ENCODE measurements at places on chromosomes 12 and 14. TPM values are rescaled to one million over a fixed set of nuclear protein-coding genes. Genes with fewer than 3 reads are reported as not detected.
A peak's percentile ranks its signal among the peaks of the same experiment; 100 is the strongest.

DNA sequence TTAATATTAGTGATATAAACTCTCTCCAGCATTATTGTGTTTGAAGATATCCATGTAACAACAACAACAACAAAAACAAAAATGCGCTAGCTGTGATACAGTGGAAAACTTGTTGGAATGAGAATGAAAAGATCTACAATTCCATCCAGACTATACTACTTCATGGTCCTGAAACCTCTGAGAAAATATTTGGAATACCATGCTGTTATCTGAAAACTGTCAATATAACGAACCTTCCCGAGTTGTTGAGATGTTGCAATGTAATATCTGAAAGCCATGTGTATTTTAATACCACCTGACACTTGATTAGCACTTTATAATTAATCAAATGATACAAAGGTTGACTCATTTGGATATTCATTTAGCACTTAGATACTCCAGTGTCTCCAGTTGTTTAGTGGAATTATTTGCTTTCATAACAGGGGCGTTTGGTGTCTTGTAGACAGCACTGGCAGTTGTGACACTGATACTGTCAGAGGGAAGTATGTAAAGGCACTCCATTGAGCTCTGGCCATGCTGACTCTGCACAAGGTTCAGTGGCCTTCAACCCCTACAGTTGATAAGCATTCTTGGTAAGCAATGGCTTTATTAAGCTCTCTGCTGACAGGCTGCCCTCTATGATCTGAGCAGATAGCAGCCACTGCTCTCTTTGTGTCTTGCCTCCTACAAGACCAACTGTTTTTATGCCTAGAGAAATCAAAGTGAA lies 447.1 kb upstream of the SEL1L start:
- DNase-seq = no peak
- no peak overlapping the region for H3K4me3 ChIP-seq
- no peaks in the 10 kb centered on the region for H3K4me1 ChIP-seq
- no peaks in the 10 kb centered on the region for H3K36me3 ChIP-seq
- no peaks in the 10 kb centered on the region for H3K27me3 ChIP-seq
- no peak overlapping the region for H3K27ac ChIP-seq

DNA sequence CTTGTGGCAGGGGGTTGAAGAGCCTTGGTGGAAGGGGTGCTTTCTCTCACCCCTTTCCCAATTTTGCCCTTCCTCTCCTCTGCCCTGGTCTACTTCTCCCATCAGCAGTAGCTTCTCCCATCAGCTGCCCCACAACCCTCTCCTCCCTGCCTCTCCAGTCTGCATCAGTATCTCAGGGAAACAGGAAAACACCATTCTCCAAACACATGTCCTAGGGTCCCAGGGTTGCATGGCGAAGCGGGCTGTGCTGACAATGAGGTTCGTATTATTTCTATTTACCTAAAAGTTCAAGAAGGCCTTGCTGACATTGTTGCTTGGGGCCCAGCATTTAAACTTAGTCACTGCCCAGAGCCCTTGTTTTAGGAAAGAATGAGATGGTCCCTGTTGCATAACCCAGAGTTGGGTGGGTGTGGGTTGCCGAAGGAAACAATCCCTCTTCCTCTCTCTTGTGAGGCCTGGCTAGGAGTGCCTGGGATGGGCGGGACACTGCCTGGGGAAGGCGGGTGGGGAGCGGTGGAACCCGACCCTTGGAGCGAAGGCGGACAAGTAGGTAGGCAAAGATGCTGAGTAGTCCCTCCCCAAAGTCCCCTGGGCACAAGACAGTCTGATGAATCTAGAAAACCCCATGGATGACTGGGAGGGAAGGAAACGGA lies 1.3 kb upstream of the IGFBP6 start:
- peak; percentile 92 for DNase-seq
- no peaks in the 10 kb centered on the region for H3K36me3 ChIP-seq
- no peaks in the 10 kb centered on the region for H3K4me1 ChIP-seq
- no peaks in the 10 kb centered on the region for H3K27me3 ChIP-seq

DNA sequence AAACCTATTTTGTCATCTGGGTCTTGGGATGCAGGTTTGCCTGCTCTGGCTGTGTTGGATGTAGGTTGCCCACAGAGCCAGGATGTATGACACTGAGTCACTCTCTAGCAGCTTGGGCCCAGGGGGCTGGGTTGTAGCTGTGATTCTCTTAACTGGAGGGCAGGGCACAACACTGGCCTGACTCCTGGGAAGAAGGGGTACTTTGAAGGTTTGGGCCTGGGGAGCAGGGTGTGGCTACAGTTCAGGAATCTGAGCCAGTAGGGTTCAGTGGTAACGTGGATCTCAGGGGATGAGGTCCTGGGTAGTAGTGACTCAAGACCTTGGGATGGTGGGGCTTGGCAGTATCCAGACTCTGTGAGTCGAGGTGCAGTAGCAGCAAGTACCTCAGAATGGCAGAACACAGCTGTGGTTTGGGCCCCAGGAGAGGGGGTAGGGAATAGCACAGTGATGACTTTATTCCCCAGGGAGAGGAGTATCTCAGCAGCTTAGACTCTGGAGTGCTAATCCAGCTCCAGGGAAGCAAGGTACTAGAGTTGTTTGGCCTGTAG lies 25.7 kb downstream of the TBC1D15 start:
- H3K27ac ChIP-seq = no peak overlapping the region
- no peaks in the 10 kb centered on the region for H3K4me1 ChIP-seq
- no peak overlapping the region for H3K4me3 ChIP-seq

DNA sequence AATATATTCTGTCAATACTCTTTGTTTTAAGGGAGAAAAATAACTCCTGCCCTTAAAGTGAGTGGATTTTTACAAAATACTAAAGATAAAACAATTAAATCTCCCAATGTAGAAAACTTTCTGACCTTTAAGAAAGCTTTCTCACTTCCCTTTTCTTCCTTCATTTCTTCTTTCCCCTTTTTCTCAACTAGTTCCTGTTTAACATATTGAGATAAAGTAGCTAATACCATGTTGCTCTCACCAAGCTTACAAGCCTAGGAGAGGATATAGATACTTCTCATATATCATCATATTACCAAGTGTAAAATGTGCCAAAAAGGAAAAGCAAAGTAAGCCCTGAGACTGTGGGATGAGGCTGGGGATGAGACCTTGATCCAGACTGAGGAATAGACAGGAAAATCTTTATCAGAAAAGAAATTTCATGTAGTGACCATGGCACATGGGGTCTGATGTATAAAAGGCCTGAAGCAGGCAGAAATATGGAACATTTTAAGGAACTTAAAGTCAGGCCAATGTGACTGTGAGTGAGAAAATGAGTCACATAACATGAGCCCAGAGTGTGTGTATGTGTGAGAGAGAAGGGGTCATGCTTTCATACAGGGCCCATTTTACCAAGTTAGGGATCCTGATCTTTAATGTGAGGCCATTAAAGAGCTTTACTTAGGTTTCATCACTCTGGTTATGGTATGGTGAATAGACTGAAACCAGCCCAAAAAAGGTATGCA lies 1.6 kb upstream of the RPL10L start:
- H3K27me3 ChIP-seq = no peaks in the 10 kb centered on the region
- DNase-seq = no peak
- H3K36me3 ChIP-seq = no peaks in the 10 kb centered on the region
- H3K27ac ChIP-seq = no peak overlapping the region
- no peaks in the 10 kb centered on the region for H3K4me1 ChIP-seq

- H3K27me3 ChIP-seq = no peaks in the 10 kb centered on the region
- no peak for DNase-seq
- H3K4me1 ChIP-seq = no peaks in the 10 kb centered on the region
- no peak overlapping the region for H3K4me3 ChIP-seq
Measured at GRCh38 chr12:91947459-91947858, 198.2 kb downstream of the BTG1 start.

- H3K4me3 ChIP-seq = no peak overlapping the region
- H3K27me3 ChIP-seq = peaks cover 1% of the 10 kb centered on the region
- no peaks in the 10 kb centered on the region for H3K4me1 ChIP-seq
Measured at GRCh38 chr12:17588968-17589367, 501.0 kb downstream of the RERGL start.

GRCh38 chr14:74892745-74893144 lies 11.0 kb downstream of the DLST start:
- no peak for DNase-seq
- H3K36me3 ChIP-seq = peaks cover 12% of the 10 kb centered on the region
- H3K4me3 ChIP-seq = no peak overlapping the region

DNA sequence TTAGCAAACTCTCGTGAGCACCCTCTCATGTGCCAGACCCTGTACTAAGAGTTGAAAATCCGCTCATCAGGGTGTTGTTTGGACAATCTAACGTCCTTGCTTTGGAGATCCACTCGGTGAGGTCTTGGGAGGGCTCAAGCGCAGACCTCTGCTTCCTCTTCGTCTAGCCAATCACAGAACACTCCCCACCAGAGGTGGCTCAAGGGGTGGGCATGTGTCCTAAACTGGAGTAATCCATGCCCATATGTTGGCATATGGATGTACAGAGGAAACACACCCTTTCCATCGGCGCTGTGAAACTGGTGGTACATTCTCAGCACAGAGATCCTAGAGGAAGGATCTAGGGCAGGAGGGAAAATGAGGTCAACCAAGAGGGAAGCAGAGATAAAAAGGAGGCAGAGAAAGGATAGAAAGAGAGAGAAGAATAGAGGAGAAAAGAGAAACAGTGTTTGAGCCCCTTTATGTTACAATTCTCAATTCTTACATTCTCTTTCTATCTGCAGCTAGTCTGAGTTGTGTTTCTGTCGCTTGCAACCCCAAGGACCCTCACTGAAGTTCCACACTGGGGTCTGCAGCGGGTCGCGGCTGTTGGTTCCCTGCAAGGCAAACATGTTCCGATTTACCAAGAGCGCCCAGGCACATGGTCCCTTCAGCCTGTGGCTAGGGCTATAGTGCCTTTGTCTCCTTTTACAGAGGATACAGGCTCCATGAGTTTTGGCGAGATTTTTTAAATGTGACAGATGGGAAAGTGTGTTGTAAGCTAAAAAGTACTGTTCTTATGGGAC lies 40.5 kb downstream of the DLK1 start:
- H3K4me1 ChIP-seq = no peaks in the 10 kb centered on the region
- no peaks in the 10 kb centered on the region for H3K36me3 ChIP-seq
- no peak overlapping the region for H3K4me3 ChIP-seq
- no peaks in the 10 kb centered on the region for H3K27me3 ChIP-seq
- no peak overlapping the region for H3K27ac ChIP-seq
- DNase-seq = no peak

GRCh38 chr12:131643631-131644452 lies 67.0 kb upstream of the SFSWAP start:
- no peak overlapping the region for H3K27ac ChIP-seq
- H3K36me3 ChIP-seq = no peaks in the 10 kb centered on the region
- H3K4me3 ChIP-seq = no peak overlapping the region
- no peak for DNase-seq

DNA sequence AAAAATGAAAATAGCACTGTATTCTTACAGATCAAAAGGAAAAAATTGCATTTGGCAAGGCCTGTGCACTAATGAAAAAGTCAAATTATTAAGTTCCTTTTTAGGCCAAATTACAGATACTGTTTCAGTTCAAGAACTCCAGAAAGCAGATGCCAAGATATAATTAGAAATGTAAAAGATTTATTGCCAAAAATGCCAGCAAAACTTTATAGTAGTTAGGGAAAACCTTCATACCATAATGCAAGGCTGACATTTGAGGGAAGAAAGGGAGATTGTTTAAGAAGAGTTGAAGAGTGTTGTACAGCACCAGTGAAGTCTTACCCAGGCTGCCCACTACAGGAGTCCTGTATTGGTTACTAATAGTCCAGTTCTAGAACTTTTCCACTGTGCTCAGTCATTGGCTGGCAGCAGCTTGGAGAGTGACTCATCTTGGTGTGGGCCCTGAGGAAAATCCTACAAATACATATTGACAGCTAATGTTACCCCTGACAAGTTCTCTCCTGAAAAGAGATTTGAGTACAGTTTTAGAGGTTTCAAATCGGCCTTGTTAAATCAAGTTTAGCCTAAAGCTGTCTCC lies 600.4 kb downstream of the C12orf50 start:
- no peak overlapping the region for H3K4me3 ChIP-seq
- peak overlapping the region; percentile 6 for H3K27ac ChIP-seq
- H3K4me1 ChIP-seq = peaks cover 2% of the 10 kb centered on the region
- no peaks in the 10 kb centered on the region for H3K36me3 ChIP-seq
- H3K27me3 ChIP-seq = no peaks in the 10 kb centered on the region

GRCh38 chr12:68868043-68868790 lies 60.2 kb downstream of the MDM2 start:
- H3K27ac ChIP-seq = no peak overlapping the region
- no peaks in the 10 kb centered on the region for H3K36me3 ChIP-seq
- H3K4me1 ChIP-seq = no peaks in the 10 kb centered on the region
- no peaks in the 10 kb centered on the region for H3K27me3 ChIP-seq
- no peak for DNase-seq

DNA sequence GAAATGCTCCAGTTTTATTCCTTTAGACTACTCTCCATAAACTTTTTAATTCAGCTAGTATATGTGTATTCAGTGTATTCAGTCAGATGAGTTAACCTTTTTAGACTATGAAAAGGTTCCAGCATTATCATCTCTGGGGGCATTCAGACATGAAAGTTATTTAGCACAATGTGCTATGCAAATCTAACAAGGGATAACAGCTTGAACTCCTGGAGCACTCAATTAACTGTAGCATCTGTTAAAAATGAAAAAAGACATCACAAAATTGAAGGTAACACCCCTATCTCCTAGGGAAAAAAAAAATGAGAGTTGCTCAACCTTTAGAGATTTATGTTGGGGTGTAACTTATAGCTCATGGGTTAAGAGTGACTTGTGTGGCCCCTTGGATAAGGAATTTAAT lies 211.5 kb downstream of the PHLDA1 start:
- no peaks in the 10 kb centered on the region for H3K36me3 ChIP-seq
- H3K27me3 ChIP-seq = no peaks in the 10 kb centered on the region
- H3K4me1 ChIP-seq = peaks cover 4% of the 10 kb centered on the region
- DNase-seq = no peak

DNA sequence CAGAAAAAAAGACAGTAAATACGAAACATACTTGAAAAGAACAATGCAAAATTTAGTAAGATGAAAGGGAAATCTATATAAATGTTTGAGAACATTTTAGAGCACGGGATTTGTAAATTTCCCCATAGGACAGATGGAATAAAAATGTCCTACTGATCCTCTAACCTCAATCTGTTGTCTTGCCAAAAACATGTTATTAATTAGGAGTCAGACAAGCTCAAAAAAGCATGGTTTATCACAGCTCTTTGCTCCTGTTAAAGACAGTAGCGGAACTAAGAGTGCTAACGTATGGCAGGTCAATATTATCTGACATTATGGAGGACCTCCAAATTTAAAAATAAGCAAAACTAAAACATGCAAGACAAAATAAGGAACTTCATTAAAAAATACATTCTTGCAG lies 12.9 kb downstream of the GMFB start:
- H3K4me3 ChIP-seq = no peak overlapping the region
- no peaks in the 10 kb centered on the region for H3K27me3 ChIP-seq
- no peak for DNase-seq
- peaks cover 3% of the 10 kb centered on the region for H3K4me1 ChIP-seq

The DNAAF2 gene
- 4.8 TPM for total RNA-seq

The CLECL1 gene
- total RNA-seq = not detected

The RIMBP2 gene
- total RNA-seq = 0.39 TPM

The ARHGAP9 gene
- total RNA-seq = 38.8 TPM

The HPD gene
- 5.2 TPM for total RNA-seq

The KRT77 gene
- total RNA-seq = not detected

The IL31 gene
- not detected for total RNA-seq
